ENCODE measurements at places on chromosomes 3 and 15.
A peak's percentile ranks its signal among the peaks of the same experiment; 100 is the strongest.

DNA sequence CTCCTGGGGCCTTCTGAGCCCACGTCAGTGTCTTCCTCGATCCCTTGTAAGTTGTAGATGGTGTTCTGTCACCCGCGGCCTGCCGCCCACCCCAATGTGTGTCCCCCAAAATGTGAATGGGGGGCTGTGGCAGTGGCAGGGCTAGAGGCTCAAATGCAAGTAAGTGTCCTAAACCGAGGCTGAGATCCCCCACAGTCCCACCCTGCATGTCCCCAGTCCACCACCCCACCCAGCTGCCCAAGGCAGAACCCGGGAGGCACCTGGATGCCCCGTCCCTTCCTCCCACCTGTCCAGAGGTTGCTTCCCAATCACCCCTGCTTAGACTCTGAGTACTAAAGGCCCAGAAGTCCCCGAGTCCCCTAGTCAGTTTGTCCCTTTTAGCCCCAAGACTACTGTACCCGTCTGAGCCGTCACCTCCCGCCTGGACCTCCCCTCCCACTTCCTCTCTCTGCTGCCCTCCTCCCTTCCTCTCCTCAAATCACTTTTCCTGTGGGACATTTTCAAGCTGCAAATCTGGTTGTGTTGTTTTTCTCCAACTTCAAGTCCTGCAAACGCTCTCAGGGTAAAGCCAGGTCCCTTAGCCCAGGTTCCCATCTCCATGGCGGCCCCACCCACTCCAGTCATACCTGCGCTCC is 11.8 kb upstream of the PLXND1 start:
- H3K27ac ChIP-seq, result peak overlapping the region; percentile 38
- DNase-seq, result no peak
- H3K4me1 ChIP-seq, result peaks cover 11% of the 10 kb centered on the region

DNA sequence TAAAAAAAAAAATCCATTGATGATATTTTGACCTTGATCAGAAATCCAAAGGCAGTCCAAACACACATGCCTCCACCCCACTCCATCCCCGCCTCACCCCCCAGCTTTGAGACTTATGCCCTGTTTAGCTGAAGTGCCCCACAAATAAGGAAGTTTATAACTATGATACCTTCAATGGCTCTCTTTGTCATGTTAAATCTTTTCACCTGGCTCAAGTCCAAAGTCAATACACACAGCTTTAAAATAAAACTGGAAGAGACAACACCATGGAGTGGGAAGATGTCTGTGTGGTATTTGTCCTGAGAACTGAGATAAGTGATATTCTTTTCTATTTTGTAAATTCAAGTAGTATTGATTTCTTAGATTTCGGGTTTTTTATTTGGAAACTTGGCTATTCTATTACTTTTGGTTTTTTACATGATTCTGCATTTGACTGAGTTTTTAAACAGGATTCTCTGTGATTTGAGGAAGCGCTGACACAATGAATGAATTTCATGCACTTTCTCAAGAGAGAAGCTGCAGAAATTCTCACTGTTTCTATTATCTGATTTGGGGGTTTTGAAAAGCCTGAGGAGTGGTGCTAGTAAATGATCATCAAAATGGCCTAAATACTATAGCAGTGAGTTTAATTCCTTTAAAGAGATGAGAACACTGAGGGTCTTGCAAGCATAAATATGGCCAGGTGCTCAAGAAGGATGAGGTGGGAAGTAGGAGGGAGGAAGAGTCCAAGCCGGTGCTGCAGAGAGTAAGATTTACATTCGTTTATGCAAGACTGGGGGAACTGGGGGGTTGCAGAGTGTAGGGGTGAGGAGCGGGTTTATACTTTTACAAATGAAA is 5.2 kb downstream of the FOXB1 start:
- DNase-seq, result no peak
- H3K27ac ChIP-seq, result no peak overlapping the region
- peaks cover 96% of the 10 kb centered on the region for H3K27me3 ChIP-seq

- H3K27me3 ChIP-seq, result no peaks in the 10 kb centered on the region
- H3K4me1 ChIP-seq, result no peaks in the 10 kb centered on the region
- H3K36me3 ChIP-seq, result no peaks in the 10 kb centered on the region
- no peak for DNase-seq
- no peak overlapping the region for H3K4me3 ChIP-seq
- no peak overlapping the region for H3K27ac ChIP-seq
Observed at GRCh38 chr3:120983321-120983665, 75.3 kb downstream of the STXBP5L start.

DNA sequence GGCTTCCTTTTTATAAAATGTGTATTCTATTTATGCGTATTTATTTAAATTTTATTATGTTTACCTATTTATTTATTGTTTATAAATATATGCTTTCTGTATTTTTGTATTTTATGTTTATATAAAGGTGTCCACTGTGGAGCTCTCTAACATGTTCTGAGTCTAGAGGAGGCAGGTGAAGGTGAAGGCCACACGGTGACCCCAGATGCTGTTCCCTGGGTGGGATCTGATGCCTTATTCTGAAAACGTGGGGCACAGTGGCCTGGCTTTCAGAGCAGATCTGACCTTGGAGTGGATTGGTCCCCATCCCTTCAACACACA is 104.7 kb upstream of the SLC7A14 start:
- H3K4me3 ChIP-seq, result no peak overlapping the region
- no peaks in the 10 kb centered on the region for H3K36me3 ChIP-seq
- no peak overlapping the region for H3K27ac ChIP-seq
- DNase-seq, result no peak
- H3K4me1 ChIP-seq, result no peaks in the 10 kb centered on the region
- H3K27me3 ChIP-seq, result no peaks in the 10 kb centered on the region

- DNase-seq, result no peak
- no peak overlapping the region for H3K27ac ChIP-seq
- H3K27me3 ChIP-seq, result no peaks in the 10 kb centered on the region
- no peak overlapping the region for H3K4me3 ChIP-seq
Observed at GRCh38 chr3:126896067-126896441, 86.9 kb upstream of the PLXNA1 start.

GRCh38 chr3:184748219-184749135 is 36.6 kb upstream of the MAGEF1 start:
- H3K27me3 ChIP-seq, result no peaks in the 10 kb centered on the region
- H3K4me1 ChIP-seq, result no peaks in the 10 kb centered on the region
- H3K4me3 ChIP-seq, result no peak overlapping the region

DNA sequence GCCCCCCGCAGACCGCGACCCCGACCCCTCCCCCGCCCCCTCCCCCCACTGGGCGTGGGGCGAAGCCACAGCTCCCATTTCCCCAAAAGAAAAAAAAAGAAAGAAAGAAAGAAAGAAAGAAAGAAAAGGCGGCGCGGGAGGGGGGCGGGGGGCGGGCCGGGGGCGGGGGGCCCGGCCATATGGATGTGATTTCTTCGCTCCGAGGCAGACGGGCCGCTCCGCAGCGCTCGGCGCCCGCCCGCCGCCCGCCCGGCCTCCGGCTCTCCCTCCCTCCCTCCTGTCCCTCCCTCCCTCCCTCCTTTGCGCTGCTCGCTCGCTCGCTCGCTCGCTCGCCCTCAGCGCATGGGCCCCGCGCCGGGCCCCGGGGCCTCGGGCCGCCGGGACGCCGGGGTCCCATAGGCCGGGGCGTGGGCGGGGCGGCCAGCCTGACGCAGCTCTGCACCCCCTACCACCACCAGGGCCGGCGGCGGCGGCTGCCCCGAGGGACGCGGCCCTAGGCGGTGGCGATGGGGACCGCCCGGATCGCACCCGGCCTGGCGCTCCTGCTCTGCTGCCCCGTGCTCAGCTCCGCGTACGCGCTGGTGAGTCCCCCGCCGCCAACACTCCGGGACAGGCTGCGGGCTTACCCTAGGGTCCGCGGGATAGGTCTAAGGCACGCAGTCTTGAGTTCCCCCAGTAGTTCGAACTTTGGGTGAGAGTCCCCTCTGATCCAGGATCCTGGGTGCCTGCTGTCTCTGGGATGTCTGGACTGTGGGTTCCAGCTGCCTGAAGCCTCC is 5.7 kb downstream of the PTH1R start:
- no peaks in the 10 kb centered on the region for H3K36me3 ChIP-seq
- peak overlapping the region; percentile 73 for H3K27ac ChIP-seq
- peak overlapping the region; percentile 57 for H3K4me3 ChIP-seq
- H3K27me3 ChIP-seq, result peaks cover 19% of the 10 kb centered on the region
- DNase-seq, result no peak

- H3K27ac ChIP-seq, result no peak overlapping the region
- DNase-seq, result no peak
- no peaks in the 10 kb centered on the region for H3K27me3 ChIP-seq
- no peaks in the 10 kb centered on the region for H3K4me1 ChIP-seq
- no peak overlapping the region for H3K4me3 ChIP-seq
Observed at GRCh38 chr3:130299531-130299930, 45.9 kb upstream of the COL6A5 start.

GRCh38 chr3:84980011-84980410 is 21.2 kb downstream of the CADM2 start:
- H3K36me3 ChIP-seq, result no peaks in the 10 kb centered on the region
- H3K4me3 ChIP-seq, result no peak overlapping the region
- no peaks in the 10 kb centered on the region for H3K4me1 ChIP-seq

GRCh38 chr3:9730657-9731205 is 804 bp upstream of the BRPF1 start:
- no peaks in the 10 kb centered on the region for H3K27me3 ChIP-seq
- H3K4me3 ChIP-seq, result peak overlapping the region; percentile 90
- DNase-seq, result no peak
- peaks cover 8% of the 10 kb centered on the region for H3K36me3 ChIP-seq

DNA sequence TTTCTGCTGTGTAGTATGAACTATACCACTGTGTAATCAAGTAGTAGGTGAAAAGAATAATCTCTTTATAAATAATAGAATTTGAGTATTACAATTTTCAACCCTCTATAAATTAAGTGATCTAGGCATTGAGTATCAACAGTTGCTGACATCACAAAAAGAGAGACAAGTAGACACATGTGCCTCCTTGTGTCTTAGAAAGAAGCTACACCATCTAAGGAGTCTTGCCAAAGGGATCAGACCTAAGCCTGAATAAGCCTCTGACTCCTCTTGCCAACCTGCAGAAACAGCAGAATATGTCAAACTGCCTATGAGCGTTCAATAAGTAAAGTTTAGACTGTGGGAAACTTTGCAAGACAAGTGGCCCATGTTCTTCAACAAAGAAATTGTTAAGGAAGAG is 5.8 kb upstream of the MTMR10 start:
- peaks cover 3% of the 10 kb centered on the region for H3K4me1 ChIP-seq
- no peaks in the 10 kb centered on the region for H3K36me3 ChIP-seq
- no peak overlapping the region for H3K27ac ChIP-seq
- H3K27me3 ChIP-seq, result no peaks in the 10 kb centered on the region
- H3K4me3 ChIP-seq, result no peak overlapping the region

DNA sequence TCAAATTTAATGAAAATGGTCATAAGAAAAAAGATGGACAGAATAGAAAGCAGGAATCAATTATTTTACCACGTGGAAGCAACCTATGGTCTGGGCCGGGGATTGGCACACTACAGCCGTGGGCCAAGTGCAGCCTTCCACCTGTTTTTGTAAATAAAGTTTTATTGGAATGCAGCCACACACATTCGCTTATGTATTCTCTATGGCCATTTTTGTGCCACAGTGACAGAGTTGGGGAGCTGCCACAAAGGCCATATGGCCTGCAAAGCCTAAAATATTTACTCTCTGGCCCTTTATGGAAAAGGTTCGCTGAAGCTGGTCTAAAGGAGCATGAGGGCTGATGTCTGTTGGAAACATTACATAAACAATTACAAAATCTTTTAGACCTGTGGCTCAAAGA is 144.8 kb downstream of the TMCO5A start:
- H3K4me3 ChIP-seq, result no peak overlapping the region
- no peak overlapping the region for H3K27ac ChIP-seq
- DNase-seq, result no peak
- no peaks in the 10 kb centered on the region for H3K4me1 ChIP-seq
- no peaks in the 10 kb centered on the region for H3K36me3 ChIP-seq

- no peaks in the 10 kb centered on the region for H3K27me3 ChIP-seq
- no peak overlapping the region for H3K27ac ChIP-seq
- no peak overlapping the region for H3K4me3 ChIP-seq
- no peak for DNase-seq
- no peaks in the 10 kb centered on the region for H3K36me3 ChIP-seq
Observed at GRCh38 chr3:136110481-136110880, 85.7 kb downstream of the MSL2 start.

- H3K4me3 ChIP-seq, result no peak overlapping the region
- no peaks in the 10 kb centered on the region for H3K27me3 ChIP-seq
- no peaks in the 10 kb centered on the region for H3K36me3 ChIP-seq
- H3K27ac ChIP-seq, result no peak overlapping the region
Observed at GRCh38 chr3:52106951-52107611, 47.1 kb downstream of the POC1A start.

DNA sequence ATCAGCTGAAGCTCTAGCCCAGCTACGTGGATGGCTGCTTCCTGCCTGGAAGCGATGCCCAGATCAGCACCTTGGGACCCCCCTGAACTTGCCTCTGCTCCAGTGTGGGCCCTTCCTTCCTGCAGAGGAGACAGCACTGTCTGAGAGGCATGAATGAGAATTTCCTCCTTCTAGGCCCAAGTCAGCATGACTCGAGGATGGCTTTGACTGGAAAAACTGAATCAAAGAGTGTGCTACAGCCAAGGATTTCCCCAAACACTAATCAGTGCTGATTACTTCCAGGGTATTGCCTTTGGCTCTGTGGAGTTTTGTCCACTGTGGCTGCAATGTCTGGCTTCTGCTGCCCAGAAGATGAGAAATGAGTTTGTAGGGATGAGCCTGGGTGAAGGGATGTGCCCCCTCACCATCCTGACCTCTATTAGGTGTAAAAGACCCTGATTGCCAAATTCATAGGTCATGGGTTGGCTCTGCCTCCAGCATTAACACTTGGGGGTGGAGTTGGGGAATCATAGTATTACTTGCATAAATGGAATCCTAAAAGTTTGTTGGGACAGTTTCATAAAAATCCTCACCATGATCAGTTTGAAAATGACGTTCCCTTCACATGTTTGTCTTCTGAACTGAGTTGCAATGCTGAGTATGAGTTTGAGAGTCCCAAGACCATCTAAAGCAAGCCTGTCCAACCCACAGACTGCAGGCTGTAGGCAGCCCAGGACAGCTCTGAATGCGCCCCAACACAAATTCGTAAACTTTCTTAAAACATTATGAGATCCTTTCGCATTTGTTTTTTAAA is 36.7 kb downstream of the FLNB start:
- no peak overlapping the region for H3K4me3 ChIP-seq
- peaks cover 26% of the 10 kb centered on the region for H3K4me1 ChIP-seq
- no peak for DNase-seq
- H3K27ac ChIP-seq, result peak overlapping the region; percentile 52

- peaks cover 65% of the 10 kb centered on the region for H3K4me1 ChIP-seq
- H3K4me3 ChIP-seq, result peak overlapping the region; percentile 10
- H3K27ac ChIP-seq, result peak overlapping the region; percentile 96
- H3K27me3 ChIP-seq, result no peaks in the 10 kb centered on the region
- no peaks in the 10 kb centered on the region for H3K36me3 ChIP-seq
- peak; percentile 99 for DNase-seq
Observed at GRCh38 chr3:50600841-50601591, 10.6 kb downstream of the CISH start.
